ENCODE measurements at places on chromosomes 7 and 10.

DNA sequence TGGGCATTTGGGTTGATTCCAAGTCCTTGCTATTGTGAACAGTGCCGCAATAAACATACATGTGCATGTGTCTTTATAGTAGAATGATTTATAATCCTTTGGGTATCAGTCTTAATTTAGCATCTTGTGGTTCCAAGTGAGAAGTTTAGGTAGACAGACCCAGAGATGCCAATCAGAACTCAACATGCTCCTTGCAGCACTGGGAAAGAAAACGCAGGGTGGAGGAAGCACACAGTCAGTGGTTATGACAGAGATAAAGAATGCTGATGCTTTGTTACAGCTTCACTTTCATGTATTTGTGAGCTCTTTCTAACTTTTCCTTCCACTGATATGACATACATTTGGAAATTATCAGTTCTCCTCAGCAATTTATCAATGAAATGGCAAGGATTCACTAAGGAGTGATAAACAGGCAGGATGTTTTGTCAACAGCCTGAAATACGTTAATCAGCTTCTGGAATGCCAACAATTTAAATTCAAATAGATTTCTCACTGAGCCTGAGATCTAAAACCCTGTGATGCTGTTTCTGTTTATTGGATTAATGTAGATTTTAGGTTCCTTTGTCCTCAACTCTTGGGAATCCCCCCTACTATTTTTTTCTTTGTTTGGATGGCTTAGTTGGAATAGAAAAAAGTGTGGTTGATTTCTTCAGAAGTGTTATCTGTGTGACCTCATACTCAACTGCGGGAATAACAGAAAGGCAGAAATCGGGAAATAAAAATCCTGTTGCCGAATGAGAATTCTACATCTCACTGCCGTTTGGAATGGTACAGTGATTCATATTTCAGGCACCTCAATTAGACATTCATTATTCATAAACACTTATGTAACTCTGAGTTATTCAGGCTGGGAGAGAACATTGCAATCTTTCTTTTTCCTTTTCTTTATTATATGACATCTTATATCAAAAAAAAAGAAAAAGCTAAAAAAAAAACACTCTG, 675.0 kb downstream of the CNTNAP2 start:
- DNase-seq: no peak

DNA sequence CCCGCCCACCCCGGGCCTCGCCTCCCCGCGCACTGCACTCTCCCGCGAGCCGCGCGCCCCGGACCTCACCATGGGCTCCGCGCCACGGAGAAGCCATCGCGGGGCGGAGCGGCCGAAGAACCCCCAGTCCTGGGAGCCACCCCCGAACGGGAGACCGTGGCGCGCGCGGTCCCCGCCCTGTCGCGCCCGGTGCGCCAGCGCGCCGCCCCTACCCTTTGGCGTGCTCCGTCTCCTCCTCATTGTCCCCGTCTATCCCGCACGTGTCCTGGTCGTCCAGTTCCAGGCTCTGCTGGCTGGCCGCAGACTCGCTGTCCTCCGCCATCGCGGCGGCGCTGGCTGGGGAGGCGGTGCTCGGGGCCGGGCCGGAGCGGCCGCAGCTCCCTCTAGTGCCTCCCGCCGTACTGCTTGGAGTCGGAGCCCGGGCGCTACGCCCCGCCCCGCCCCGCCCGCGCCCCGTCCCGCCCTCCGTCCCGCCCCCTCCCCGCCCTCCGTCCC, at the start of gene NMT2:
Gene NMT2, minus strand, starts transcription at position 403 of the 495 bp plus-strand sequence. Its CDS starts 81 bp downstream, at position 322.
- DNase-seq: no peak

- peak; percentile 44 for DNase-seq
Measured at GRCh38 chr10:21517134-21518031, 8.1 kb downstream of the SKIDA1 start.

- no peak for DNase-seq
Measured at GRCh38 chr10:111234234-111234913, 157.5 kb downstream of the ADRA2A start.

- DNase-seq: no peak
Measured at GRCh38 chr10:35456153-35456720, 119.9 kb downstream of the CCNY start.

DNA sequence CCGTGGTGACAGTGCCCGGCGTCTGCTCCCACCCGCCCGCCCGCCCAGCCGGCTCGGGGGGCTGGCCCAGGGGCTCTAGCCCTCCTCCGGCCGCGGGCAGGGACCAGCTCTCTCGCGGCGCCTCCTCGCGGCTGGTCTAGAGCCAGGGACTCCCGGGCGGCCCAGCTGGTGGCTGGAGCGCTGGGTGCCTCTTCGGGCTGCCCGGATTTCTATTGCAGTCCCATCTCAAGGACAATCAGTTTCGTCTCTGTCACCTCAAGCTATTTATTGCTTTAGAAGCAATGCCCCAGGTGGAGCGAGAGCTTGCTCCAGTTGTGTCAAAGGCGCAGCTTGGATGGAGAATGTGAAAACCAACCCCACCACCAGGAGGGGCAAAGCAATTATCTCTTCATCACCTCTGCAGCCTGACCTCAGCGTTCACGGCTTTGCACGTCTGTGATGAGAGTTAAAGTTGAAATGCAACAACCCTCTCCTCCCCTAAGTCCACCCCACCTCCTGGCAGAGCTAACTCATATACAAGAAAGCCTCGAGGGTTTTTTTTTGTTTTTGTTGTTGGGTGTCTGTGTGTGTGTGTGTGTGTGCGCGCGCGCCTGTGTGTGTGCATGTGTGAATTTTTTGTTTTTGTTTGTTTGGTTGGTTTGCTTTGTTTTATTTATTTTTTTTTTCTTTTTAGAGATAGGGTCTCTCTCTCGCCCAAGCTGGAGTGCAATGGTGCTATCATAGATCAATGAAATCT, at the start of gene ITGA8:
Gene ITGA8, minus strand, starts transcription at position 24 of the 736 bp plus-strand sequence. CDS start 151 bp downstream, outside the sequence.
- no peak for DNase-seq

DNA sequence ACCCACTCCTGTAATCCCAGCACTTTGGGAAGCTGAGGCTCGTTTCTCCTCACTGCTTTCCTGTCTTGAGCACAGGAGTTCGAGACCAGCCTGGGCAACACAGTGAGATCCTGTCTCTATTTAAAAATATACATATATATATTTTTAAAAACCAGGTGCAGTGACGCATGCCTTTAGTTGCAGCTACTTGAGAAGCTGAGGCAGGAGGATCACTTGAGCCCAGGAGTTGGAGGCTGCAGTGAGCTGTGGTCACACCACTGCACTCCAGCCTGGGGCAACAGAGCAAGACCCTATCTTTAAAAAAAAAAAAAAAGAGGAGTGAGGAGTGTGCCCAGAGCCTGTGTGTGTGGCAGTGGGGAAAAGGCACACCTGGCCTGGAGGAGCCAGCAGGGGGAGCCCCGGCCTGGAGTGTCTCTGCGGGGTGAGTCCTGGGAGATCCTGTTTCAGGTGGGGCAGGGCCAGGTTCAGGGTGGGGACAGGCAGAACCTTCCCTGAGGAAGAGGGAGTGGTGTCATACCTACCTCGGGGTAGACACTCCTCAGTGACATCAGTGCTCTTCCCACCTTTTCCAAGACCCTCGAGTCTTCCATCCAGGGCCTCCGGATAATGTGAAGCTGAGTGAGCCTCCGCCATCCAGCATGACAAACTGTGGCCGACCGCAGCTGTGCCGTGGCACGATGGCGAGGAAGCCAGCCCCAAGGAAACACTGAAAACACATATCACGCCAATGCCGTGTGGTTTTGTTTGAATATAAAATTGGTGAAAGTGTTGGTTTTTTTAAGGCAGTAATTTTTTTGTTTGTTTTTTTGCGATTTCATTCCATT, 9.0 kb upstream of the ARPC1B start:
- peak; percentile 78 for DNase-seq

- no peak for DNase-seq
Measured at GRCh38 chr10:71259815-71260501, 47.6 kb downstream of the UNC5B start.

GRCh38 chr10:60367901-60368300, 21.8 kb downstream of the ANK3 start:
- DNase-seq: no peak

DNA sequence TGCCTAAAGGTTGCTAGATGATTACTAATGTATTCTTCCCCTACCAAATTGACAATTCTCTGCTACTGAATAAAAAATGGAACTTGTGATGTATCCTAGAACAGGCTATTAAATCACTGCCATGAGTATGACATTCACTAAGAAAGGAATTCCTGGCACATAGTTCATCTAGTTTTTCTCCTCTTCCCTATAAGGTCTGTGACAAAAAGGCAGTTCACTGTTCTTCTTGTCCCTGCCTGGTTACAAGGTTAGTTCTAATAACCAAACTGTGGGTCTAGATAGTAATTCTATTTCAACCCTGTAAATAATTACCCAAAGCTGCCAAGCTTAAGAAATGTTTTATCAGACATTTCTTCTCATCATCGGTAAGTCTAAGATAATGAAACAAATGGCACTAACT, 245.6 kb downstream of the BICC1 start:
- DNase-seq: no peak

GRCh38 chr10:89798092-89798491, 96.7 kb downstream of the KIF20B start:
- no peak for DNase-seq

DNA sequence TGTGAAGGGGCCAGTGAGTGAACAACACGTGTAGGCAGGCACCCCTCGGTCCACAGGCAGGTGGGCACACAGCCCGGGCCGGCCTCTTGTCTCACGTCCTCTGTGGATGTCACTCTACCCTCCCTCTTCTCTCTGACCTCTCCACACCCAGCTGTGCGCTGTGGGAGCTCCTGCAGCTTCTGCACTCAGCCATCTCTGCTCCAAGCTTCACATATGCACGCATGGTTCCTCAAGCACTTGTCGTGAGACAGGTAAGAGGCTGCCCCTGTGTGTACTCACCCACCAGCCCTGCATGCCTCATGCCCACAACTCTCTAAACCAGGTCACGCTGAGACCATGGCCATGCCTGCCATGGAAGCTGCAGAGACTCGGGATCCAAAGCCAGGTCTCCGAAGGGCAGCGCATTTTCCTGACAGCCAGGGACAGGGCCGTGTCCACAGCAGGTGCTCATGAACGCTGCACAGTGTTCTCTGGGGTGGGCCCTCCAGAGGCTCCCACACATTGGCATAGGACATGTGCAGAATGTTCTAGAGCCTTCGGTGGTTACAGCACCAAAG, 477.5 kb downstream of the PTPRN2 start:
- DNase-seq: no peak

GRCh38 chr10:128173386-128173785, 47.2 kb upstream of the MKI67 start:
- DNase-seq: no peak

DNA sequence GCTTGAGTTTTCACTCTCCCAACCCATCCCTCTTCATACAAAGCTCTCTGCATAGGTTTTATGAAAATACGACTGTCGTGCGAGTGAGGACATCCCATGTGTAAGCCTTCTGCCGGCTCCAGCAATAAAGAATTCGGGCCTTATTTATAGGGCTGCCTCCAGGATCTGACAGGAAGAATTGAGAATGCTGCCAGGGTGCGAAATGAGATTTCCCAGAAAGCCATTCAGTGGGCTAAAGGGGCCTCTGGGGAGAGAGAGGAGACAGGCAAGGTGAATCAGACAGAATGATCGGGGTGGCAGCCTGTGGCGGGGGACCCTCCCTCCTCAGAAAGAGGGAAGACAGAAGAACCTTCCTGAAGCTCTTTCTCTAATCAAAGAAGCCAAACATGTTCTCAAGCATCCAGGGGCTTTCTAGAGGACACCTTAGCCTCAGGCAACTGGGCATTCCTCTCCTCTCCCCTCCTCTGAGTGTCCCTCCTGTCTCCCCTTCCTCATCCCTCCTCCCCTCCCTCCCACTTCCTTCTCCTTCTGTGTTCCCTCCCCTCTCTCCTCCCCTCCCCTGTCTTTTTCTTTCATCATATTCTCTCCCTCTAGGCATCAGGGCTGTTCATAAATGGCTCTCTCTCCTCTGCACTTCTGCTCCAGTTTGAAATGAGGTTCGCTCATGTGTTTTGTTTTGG, 410.9 kb downstream of the TYW1 start:
- no peak for DNase-seq

GRCh38 chr10:129622736-129623135, 155.7 kb downstream of the MGMT start:
- no peak for DNase-seq

GRCh38 chr7:37670436-37670835, 13.1 kb upstream of the GPR141 start:
- DNase-seq: no peak

DNA sequence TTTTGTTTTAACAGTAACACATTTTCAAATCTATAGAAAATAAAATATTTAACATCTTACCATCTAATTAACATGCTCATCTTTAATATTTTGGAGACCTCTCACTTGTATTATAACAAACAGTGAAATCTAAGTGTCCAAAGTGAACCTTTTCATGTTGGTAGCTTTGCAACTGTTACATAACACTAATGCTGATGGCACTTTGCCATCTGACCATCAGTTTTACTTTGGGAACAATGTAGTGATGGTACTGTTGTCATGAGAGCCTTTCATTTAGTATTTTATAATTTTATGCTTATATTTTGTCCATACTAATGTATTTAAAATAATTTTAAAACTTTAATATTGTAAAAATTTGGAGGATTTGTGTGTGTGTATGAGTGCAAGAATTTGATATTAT, 1017.0 kb upstream of the KCND2 start:
- DNase-seq: no peak

DNA sequence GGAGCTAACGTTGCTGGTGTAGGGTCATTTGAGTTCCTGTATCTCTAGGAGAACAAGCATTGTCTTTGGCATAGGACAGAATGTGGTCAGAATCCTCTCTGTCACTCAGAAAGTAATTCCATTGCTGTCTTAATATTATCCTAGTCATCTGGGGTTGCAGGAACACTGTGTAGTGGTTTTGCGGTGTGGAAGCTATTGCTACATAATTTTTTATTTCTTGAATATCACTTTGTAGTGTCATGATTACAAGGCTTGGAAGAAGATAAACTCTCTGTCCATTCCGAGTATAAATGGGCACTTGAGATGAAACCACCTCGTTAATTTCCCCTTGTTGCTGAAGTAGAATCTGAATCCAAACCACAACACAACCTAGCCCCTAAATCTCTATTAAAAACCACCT, 919.2 kb downstream of the LRMDA start:
- no peak for DNase-seq

- no peak for DNase-seq
Measured at GRCh38 chr7:68587599-68587998, 1010.7 kb upstream of the AUTS2 start.

DNA sequence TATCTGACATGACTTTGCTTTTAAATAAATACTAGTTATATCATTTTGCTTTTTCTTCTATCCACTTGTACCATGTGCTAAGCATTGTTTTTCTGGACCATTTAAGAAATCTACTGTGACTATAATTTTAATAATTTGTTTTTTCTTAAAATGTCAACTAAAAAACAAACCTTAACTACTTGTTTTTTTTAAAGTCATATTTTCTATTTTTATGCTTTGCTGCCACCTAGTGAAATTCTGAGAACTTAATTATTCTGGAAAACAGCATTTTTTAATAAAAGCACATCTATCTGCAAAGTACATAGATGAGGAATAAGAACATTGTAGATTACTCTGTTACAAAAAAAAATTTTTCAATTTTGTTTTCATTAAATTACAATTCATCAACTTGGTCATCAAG, 47.4 kb downstream of the ORC5 start:
- no peak for DNase-seq

DNA sequence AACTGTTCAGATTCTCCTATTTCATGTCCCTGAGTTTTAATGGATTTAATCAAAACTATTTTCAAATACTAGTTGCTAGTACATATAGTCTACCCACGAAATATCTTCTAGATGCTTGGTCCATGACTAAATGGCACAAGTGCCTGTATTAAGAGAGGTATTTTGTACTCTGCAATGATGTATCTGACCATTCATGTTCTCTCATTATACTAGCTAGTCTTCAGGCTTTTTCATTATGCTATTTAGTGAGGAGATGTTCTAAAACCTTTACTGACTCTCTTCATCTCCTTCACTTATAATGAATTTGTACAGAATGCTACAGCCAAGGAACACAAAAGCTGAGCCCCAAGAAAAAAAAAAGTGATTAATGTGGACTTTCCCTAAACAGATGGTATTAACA, 222.5 kb downstream of the AHR start:
- DNase-seq: no peak

Measured in germinal center (tissue), 1 donor.